ENCODE measurements at places on chromosomes 7 and 10. TPM values are rescaled to one million over a fixed set of nuclear protein-coding genes. Genes with fewer than 3 reads are reported as not detected.

Gene ATOH7
- 0.86 TPM for total RNA-seq

Gene CAMK2B
- total RNA-seq = 55.1 TPM

Gene MYL10
- not detected for total RNA-seq

Gene PAPSS2
- 4.7 TPM for total RNA-seq

Gene STOX1
- 0.47 TPM for total RNA-seq

Gene ADRA2A
- total RNA-seq = 0.32 TPM

Gene TMEM196
- 3.6 TPM for total RNA-seq

Gene AIFM2
- 0.74 TPM for total RNA-seq

Gene MCMBP
- total RNA-seq = 37.5 TPM

Gene FOXP2
- 72.1 TPM for total RNA-seq

All from glutamatergic neuron (in vitro differentiated cells).